ENCODE measurements at places on chromosomes 12 and 14.

DNA sequence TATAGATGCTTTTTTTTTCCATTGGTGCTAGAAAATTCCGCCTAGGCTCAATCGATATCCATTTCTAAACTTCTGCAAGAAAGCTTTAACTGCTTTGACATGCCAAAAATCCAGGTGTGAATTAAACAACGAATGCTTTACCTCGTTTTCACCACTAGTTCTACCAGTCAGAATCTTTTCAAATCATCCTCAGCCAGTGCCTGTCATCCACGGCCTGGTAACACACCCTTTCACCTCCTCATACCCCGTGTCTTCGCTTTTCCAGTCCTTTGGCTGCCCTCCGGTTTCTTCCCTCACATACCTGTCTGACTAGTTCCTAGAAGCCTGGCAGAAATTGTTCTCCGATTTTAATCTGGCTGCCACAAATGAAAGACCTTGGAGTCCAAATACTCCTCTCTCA lies 1.4 kb upstream of the PHC1 start:
- no peak for DNase-seq

DNA sequence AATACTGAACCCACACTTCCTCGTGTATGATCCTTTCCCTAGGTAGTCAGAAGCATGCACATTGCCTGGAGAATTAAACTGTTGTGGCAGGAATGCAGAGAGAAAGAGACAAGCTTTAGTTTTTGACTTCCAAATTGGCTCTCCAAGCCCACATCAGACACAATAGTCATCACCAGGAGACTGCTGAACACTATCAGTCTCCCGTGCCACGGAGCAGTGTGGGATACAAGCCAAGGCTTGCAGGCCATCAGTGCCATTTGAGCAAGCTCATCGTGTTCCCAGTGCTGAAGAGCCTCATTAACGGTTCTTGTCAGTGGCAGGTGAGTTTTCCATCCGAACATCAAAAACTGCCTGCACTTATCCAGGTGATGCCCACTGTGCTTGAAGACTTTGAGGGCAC lies 410.8 kb downstream of the NAV3 start:
- no peak for DNase-seq

DNA sequence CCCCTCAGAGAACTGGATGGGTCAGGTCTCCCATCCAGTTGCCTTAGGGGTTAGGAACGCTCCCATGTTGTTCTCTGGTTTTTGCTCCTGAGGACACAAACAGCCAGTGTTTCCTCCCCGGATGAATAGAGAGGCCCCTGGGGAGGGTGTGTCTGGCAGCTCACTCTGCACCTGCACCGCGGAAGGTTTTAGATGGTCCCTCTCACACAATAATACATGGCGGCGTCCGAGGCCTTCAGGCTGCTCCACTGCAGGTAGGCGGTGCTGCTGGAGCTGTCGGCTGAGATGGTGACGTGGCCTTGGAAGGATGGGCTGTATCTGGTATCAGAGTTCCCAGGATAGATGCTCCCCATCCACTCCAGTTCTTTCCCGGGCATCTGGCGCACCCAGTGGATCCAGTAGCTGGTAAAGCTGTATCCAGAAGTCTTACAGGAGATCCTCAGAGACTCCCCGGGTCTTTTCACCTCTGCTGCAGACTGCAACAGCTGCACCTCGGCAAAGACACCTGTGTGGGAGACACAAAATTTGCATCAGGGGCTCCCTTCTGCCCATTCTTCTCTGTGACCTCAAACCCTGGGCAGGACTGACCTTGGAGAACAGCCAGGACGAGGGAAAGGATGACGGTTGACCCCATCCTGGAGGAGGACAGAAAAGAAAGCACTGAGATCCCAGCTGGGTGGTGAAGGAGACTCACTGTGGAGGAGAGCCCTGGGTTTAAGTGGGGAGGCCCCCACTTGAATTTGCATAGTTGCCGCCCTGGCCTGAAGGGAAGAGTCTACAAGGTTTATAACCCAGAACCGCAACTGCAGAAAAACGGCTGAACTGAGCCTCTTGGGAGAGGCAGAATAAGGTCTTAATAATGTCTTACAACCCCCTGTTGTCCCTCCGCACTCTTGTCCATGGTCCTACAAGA lies 1324.8 kb downstream of the TMEM121 start:
- no peak for DNase-seq

GRCh38 chr12:76041406-76041805 lies 9.8 kb upstream of the PHLDA1 start:
- no peak for DNase-seq

GRCh38 chr14:34682787-34683321 lies 31.5 kb downstream of the CFL2 start:
- no peak for DNase-seq

- peak; percentile 92 for DNase-seq
These were observed 105.0 kb downstream of the PPP2R5E start for GRCh38 chr14:63438065-63438757.

DNA sequence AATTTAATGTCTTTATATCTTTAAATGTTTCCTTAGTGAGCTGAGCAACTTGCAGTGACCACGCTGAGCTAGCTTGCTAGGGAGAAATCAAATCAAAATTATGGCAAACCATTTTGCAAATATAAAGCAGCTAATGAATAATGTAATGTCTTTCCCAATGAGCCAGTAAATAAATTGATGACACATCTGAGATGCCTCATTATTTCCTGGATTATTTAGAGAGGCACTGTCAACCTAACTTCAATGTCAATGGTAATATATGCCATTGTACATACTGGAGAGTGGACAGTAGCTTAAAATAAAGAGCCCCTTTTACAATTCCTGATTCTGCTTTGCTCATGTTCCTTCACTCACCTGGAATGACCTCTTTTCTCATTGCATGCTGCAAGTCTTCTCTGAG lies 182.6 kb downstream of the PHLDA1 start:
- no peak for DNase-seq

All from IMR-90 (cell line).